ENCODE measurements at places on chromosomes 2 and 18.

DNA sequence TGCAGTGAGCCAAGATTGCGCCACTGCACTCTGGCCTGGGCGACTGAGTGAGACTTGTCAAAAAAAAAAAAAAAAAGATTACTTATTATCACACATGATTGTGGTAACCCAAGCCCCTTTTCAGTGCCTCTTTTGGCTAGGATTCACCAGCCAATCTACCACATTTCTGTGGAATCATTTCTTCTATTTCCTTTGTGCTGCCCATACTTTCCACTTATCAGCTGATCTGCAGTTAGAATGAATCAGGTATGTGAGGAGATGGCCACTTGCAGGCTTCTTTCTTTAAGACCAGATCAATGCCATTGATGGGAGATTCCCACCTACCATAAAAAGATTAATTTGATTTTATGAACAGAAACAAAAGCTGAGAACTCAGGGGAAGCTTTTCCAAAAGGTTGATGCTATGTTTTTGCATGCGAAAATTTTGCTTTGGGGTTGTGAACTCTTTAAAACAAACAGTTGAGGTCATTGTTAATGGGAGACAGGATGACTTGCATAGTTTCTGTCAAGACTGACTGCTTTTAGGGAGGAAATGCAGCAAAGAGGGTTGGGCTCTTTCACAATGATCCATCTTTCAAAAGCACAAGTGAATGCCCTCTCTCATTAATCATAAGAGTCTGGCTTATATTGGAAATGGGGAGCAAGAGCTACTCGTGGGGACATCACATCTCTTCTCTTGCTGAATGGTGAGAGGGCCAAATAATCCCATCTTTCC, 66.9 kb upstream of the CYP26B1 start:
- no peak for DNase-seq

GRCh38 chr2:51505533-51505932, 473.6 kb upstream of the NRXN1 start:
- DNase-seq, result no peak

GRCh38 chr2:220512419-220512818, 885.0 kb downstream of the SLC4A3 start:
- no peak for DNase-seq

DNA sequence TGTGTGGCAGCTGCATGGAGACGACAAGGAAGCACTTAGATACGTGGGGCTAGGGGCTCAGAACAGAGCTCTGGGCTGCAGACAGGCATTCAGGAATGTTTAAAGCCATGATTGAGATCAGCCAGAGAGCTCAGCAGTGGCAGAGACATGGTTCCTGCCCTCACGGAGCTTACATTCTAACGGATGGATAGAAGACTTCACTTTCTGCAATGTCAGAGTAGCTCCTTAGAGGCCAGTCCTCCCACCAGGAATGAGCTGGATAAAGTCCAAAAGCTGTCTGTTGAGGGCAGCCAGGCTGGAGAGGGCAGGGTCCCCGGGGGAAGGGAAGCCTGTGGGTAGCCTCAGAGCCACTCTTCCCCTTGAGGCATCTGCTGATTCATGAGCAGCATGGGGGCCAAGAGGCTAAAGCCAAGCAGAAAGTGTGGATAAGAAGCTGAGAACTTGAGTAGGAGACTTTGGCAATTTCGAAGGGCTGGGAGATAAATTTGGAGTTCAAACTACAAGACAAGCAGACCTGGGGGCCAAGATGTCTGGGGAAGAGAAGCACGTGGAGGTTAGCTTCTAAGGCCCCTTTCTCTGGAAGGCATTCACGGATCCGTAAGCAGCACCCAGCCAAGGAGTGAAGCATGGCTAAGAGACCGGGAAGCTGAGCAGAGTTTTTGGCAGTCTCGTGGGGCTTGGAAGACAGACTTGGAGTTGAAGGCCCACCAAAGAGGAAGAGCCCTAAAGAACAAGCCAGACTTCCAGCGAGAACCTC, 9.7 kb upstream of the CIB4 start:
- no peak for DNase-seq

DNA sequence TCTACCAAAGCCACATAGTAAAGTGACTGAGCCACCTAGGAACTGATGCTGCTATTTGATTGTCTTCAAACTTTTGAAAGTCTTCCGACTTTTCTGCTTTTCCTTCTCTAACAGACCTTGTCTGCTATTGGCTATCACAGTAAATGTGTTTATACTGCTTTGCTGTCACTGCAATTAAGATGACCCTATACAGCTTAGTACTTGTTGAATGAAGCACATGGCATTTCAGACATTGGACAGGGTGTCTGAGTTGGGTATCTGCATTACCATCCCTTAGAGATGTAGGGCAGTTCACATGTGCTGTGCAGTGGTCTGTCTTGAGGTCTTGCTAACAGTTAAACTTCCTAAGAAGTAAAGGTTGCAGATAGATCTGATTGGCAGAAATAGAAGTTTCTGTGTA, 3.6 kb downstream of the WDR43 start:
- no peak for DNase-seq

GRCh38 chr2:122395687-122396086, 640.2 kb downstream of the TSN start:
- no peak for DNase-seq

- no peak for DNase-seq
Measured at GRCh38 chr2:33292981-33293595, 183.4 kb upstream of the RASGRP3 start.

- no peak for DNase-seq
Measured at GRCh38 chr2:139079311-139079710, 299.1 kb upstream of the NXPH2 start.

GRCh38 chr2:36271266-36271665, 84.3 kb upstream of the CRIM1 start:
- no peak for DNase-seq

DNA sequence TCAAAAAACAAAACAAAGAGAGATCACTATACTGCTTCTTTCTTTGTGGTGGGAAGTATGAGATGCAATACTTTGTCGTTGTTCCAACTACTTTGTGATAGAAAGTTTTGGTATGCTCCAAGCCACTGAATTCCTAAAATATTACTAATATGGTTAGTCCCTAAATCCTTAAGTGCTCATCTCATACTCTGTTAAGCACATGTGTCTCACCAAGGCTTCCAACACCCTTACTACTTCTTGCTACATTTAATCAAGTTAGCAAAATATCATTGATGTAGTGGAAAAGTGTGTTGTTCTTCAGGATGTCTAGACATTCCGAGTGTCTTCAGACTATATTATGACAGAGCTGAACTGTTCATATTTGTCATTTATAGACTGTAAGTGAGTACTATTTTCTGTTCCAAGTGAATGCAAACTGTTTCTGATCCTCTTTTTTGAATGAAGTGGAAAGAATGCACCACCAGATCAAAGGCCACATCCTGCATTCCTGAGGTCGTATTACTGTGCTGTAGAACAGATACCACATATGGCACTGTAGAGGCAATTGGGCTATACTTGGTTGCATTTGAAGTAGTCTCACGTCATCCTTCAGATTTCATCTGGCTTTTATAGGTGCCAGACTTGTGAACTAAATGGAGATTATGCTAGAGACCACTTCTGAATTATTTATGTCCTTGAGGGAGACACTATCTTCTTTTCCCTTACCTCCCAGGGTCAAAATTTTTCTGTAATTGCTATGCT, 298.4 kb upstream of the ZNF521 start:
- no peak for DNase-seq

All from OCI-LY7 (cell line).